KG1 (cell line): ENCODE measurements at places on chromosomes 13 and 19.

DNA sequence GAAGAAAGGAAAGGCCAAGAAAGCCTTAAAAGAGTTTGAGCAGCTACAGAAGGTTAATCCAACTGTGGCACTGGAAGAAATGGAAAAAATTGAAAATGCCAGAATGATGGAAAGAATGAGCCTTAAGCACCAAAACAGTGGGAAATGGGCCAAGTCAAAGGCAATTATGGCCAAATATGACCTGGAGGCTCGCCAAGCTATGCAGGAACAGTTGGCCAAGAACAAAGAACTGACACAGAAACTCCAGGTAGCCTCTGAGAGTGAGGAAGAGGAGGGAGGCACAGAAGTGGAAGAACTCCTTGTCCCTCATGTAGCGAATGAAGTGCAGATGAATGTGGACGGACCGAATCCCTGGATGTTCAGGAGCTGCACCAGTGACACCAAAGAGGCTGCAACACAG, 5.1 kb downstream of the UTP14C start:
- DNase-seq: no peak

DNA sequence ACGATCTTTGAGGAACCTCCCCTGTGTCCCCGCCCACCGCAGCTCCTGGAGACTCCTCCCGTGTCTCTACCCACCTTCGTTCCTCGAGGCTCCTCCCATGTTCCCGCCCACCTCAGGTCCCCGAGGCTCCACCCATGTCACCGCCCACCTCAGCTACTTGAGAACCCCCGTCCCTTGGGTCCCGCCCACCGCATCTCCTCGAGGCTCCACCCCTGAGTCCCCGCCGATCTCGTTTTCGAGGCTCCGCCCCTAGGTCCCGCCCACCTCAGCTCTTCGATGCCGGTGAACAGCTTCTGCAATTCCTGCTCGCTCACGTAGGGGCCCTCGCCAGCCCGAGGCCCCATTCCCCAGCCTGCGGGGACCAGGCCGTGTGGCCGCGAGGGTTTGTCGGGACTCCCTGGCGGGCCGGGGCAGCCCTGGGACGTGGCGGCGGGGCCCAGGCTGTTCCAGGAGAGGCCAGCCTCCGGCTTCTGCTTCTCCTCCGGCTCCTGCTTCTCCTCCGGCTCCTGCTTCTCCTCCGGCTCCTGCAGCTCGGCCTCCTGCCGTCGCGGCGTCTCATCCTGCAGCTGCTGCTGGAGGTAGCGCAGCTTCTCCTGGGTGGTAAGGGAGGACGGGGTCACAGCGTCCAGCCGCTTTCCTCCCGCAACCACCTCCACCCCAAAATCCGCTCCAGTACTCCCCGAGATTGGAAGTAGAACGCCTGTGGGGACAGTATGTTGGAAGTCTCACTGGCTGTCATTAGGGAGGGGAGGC, 16.7 kb downstream of the TSKS start:
- DNase-seq: no peak

DNA sequence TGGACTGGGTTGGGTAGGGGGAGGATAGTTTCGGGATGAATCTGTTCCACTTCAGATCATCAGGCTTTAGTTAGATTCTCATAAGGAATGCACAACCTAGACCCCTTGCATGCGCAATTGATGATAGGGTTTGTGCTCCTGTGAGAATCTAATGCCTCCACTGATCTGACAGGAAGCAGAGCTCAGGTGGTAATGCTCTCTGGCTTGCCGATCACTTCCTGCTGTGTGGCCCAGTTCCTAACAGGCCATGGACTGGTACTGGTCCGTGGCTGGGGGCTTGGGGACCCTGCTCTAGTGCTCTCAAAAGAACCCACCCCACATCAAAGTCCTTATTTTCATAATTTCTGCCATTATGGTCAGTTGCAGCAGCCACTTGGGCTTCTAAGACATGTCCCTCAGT, 30.1 kb downstream of the DNAJC3 start:
- DNase-seq: no peak

- no peak for DNase-seq
Measured at GRCh38 chr13:33004511-33004910, 11.7 kb upstream of the KL start.

- DNase-seq: no peak
Measured at GRCh38 chr13:92900446-92900845, 326.2 kb upstream of the GPC6 start.

- peak; percentile 69 for DNase-seq
Measured at GRCh38 chr13:19586904-19587634, 25.7 kb upstream of the TPTE2 start.

DNA sequence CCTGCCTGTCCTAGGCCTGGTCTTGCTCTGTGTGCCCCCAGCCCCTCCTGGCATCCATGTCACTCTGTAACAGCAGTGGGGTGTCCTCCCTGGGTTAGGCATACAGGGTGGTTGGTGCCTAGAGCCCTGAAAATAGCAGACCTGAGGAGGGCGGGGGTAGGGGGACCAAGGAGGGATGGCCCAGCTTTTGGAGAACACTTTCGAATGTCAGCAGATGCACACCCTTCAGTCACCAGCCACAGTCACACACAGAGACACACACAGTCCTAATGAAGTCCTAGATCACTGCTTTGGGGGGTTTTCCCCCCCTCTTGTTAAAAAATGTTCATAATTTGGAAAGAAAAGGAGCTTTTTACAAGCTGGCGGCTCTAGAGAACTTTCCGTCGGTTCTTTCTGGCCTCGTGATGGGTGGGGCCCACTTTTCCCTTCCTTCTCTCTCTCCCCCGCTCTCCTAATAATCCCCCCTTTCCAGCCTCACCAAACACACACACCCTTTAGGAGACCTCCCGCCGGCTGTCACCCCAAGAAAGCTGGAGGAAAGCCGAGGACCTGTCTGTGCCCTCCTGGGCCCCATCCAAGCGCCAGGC, 47.9 kb downstream of the LYL1 start:
- DNase-seq: no peak

- DNase-seq: no peak
Measured at GRCh38 chr13:37074703-37075102, 15.2 kb upstream of the SUPT20H start.

DNA sequence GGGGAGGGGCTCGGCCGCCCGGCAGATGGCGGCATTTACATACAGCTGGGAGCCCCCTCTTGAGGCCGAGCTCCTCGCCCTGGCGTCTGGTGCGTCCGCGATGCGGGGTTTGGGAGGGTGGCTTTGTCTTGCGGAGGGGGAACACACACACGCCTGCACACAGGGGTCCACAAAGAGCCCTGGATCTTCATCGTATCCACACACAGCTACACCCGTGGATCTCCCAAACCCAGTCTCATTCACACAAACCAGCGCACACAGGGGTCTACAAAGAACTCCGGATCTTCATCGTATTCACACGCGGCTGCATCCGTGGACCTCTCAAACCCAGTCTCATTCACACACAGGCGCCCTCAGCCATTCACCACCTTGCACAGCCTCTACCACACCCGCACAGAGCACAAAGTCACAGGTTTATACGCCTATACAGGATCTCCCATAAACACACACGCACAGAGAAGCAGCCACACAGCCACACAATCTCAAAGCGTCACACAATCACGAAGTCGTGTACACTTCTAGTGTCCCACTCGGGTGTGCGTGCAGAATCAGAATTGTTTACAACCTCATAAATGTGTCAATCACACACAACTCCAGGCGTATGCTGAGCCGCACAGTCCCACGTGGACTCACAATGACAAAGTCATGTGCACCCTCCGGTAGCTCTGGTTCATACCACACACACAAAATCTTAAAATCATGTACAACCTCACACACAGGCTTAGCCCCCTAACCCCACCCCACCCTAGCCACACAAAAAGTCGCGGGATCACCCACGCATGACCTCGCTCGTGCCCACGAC, 550 bp upstream of the DLL3 start:
- no peak for DNase-seq

DNA sequence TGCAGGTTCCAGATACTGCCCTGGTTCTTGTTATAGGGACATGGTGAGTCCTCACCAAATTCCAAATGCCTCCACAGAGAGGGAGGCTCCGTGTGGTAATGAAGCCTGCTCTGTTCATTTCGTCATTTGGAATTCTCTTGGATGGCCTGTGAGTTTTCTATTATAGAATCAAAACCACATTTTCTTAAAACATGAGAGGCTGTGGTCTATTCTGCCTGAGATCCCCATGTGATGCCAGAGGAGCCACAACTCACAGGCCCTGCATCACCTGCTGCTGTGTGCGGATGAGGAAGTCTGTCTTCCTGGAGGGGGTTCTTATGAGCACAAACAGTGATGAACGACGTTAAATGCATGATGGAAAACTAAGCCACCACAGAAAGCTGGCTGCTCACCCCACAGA, 264.4 kb downstream of the UQCRFS1 start:
- no peak for DNase-seq
